Left lung (tissue), 14 donors: ENCODE measurements at places on chromosomes 5 and 9. TPM values are rescaled to one million over a fixed set of nuclear protein-coding genes. Genes with fewer than 3 reads are reported as not detected.

DNA sequence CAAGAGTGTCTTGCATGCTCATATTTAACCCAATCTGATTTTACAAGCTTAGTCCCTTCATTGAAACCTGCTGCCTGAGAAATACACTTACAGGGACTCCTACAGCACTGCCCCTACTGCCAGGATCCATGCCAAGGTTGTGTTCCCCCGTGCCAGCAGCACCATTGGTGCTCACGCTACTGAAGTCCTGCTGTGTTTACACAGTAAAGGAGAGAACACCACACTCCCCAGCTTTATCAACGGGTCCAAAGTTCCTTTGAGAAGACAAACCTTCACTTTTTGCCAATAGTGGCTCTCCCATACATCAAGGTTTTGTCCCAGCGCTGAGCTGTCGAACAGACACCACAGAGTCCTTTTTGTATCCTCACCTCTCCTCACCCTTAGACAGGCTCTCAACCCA is 155.1 kb upstream of the WWC1 start:
- H3K4me3 ChIP-seq, result no peak overlapping the region
- no peaks in the 10 kb centered on the region for H3K27me3 ChIP-seq
- DNase-seq, result no peak
- no peak overlapping the region for H3K27ac ChIP-seq

DNA sequence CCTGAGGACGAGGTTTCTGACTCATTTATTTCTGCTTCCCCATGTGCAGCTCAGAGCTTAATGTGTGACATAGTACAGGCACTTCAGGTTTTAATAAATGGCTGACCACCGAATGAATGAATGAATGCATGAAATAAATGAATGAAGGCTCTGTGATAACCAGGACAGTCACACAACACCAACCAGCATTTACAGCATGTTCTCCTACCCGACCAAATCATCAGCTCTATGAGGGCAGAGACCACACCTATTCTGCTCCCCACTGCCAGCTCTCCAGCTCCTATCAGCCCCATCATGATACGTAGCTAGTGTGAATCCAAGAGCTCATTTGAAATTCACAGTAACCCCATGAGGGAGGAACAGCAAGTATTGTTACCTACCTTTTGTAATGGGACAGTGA is 4.8 kb downstream of the TMOD1 start:
- no peak for DNase-seq
- peaks cover 41% of the 10 kb centered on the region for H3K27me3 ChIP-seq
- H3K4me1 ChIP-seq, result peaks cover 19% of the 10 kb centered on the region
- H3K27ac ChIP-seq, result no peak overlapping the region
- no peak overlapping the region for H3K4me3 ChIP-seq

- H3K27me3 ChIP-seq, result no peaks in the 10 kb centered on the region
- no peaks in the 10 kb centered on the region for H3K36me3 ChIP-seq
- no peak for DNase-seq
- no peak overlapping the region for H3K27ac ChIP-seq
- H3K4me1 ChIP-seq, result no peaks in the 10 kb centered on the region
These were observed 144.5 kb upstream of the NUDT12 start for GRCh38 chr5:103706939-103707682.

GRCh38 chr5:146039420-146039819 is 66.0 kb downstream of the PLAC8L1 start:
- no peaks in the 10 kb centered on the region for H3K27me3 ChIP-seq
- DNase-seq, result no peak
- H3K4me1 ChIP-seq, result no peaks in the 10 kb centered on the region
- no peaks in the 10 kb centered on the region for H3K36me3 ChIP-seq

The TAS2R1 gene
- total RNA-seq, result not detected

GRCh38 chr9:114677418-114677817 is 4.6 kb downstream of the TEX48 start:
- H3K4me1 ChIP-seq, result no peaks in the 10 kb centered on the region
- H3K27ac ChIP-seq, result no peak overlapping the region
- no peak for DNase-seq
- no peaks in the 10 kb centered on the region for H3K36me3 ChIP-seq

GRCh38 chr5:172456076-172456722 is 1.9 kb upstream of the SH3PXD2B start:
- H3K4me1 ChIP-seq, result peaks cover 52% of the 10 kb centered on the region
- no peaks in the 10 kb centered on the region for H3K36me3 ChIP-seq
- peaks cover 30% of the 10 kb centered on the region for H3K27me3 ChIP-seq

The FREM1 gene
- 2.4 TPM for total RNA-seq

The C5 gene
- 32.2 TPM for total RNA-seq
